Erythroblast (primary cell): ENCODE measurements at places on chromosomes 16 and 17.

DNA sequence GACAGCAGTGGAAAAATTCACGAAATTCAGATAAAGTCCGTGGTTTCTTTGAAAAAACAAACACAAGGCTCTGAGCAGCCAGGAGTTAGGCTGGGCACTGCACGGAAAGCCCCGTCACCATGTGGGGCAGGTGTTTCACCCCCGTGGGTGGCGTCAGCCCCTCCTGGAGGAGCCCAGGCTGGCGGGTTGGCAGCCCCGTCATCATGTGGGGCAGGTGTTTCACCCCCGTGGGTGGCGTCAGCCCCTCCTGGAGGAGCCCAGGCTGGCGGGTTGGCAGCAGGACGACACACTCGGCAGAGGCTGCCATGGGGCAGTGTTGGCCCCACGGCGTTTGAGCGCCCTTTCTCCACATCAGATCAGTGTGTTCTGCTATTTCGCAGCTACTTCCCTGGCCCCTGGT is 38.1 kb downstream of the ACSF3 start:
- DNase-seq, result no peak

GRCh38 chr17:21373036-21373435 is 3.1 kb upstream of the KCNJ12 start:
- DNase-seq, result no peak

DNA sequence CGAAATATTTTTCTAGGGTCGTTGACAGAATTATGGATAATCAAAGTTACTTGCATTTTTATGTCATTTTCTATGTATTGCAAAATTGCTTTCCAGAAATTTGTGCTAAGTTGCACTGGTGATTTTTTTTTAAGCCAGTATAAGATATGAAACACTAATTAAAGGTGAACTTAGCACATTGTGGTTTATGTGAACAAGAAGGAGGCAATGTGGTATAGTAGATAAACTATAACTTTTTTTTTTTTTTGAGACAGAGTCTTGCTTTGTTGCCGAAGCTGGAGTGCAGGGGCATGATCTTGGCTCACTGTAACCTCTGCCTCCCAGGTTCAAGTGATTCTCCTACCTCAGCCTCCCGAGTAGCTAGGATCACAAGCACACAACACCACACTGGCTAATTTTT is 13.2 kb downstream of the DGKE start:
- no peak for DNase-seq

DNA sequence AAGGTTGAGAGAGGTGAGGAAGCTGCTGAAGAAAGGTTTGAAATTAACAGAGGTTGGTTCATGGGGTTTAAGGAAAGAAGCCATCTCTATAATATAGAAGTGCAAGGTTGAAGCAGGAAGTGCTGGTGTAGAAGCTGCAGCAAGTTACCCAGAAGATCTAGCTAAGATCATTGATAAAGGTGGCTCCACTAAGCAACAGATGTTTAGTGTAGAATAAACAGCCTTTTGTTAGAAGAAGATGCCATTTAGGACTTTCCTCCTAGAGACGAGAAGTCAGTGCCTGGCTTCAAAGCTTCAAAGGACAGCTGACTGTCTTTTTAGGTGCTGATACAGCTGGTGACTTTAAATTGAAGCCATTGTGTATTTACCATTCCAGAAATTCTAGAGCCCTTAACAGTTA is 29.3 kb downstream of the GOSR1 start:
- no peak for DNase-seq

DNA sequence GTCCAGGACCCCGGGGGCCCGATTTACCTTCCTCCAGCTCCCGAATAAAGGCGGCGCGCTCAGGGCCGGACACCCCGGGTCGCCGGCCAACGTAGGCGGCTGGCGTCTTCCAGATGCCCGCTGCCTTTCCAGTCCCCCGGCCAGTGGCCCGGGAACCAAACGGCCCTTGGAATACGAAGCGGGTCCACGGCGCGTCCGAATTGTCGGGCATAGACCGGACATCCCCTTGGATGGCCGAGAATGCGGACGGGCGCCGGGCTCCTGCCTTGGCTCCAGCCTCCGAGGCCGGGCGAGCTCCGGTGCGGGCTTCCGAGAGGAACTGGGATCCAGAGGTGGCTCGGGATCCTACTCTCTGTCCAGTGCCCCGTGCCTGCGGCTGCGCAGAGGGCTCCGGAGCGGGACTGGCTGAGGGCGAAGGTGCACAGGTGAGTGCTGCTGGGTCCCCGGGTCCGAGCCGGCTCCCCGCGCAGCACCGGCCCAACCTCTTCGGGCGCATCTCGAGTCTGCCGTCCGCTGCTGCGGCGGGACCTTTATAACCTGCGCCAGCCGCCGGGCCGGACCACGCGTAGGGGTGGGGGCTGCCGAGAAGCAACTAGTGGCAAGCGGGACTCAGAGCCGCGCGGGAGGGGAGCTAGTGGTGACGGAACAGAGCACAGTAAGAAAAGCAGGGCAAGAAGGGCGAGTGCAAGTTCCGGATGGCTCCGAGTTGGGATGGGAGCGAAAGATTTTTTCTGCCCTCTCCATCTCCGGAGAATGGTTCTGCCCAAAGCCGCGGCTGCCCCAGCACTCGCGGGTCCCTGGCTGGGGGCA is at the start of gene HAP1:
TSS of gene HAP1 (minus strand) at position 505 of the 810 bp plus-strand sequence. CDS start at position 496, 9 bp downstream.
- DNase-seq, result no peak
